ENCODE measurements at places on chromosomes 2 and 18. TPM values are rescaled to one million over a fixed set of nuclear protein-coding genes. Genes with fewer than 3 reads are reported as not detected.

GRCh38 chr2:188176620-188177019, 115.1 kb upstream of the GULP1 start:
- no peak overlapping the region for H3K4me3 ChIP-seq
- H3K27ac ChIP-seq = no peak overlapping the region
- H3K36me3 ChIP-seq = no peaks in the 10 kb centered on the region
- no peaks in the 10 kb centered on the region for H3K27me3 ChIP-seq
- H3K4me1 ChIP-seq = no peaks in the 10 kb centered on the region

- no peak overlapping the region for H3K4me3 ChIP-seq
- no peaks in the 10 kb centered on the region for H3K27me3 ChIP-seq
- DNase-seq = no peak
- H3K36me3 ChIP-seq = no peaks in the 10 kb centered on the region
Measured at GRCh38 chr2:210515911-210516310, 39.4 kb upstream of the LANCL1 start.

DNA sequence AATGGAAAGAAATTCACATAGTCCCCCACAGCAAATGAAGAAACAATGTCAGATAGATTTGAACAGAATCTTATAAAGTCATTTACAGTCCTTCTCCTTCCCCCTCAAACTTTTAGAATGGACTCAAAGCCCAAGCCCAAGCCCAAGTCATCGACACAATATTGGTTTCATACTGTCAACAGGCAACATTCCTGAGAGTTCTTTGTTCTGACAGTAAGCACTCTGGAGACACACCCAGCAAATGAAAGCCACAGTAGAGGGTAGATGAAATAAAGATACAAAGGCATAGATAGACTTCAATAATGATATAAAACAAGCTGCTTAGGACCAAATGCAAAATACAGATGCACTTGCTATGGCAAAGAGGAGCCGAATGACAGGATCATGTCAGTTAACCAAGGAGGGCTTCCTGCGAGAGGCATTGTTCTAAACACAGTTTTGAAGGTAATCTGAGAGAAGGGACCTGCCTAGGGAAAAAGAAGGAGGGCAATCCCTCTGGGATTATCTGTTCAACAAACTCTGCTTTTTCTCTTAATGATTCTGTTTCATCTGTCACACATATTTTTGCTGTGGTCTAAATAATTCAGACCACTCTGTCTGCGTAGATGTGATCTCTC, 97.1 kb upstream of the MAP4K3 start:
- H3K36me3 ChIP-seq = no peaks in the 10 kb centered on the region
- H3K4me1 ChIP-seq = no peaks in the 10 kb centered on the region
- no peak overlapping the region for H3K4me3 ChIP-seq
- H3K27me3 ChIP-seq = no peaks in the 10 kb centered on the region
- peak overlapping the region; percentile 16 for H3K27ac ChIP-seq

- no peaks in the 10 kb centered on the region for H3K27me3 ChIP-seq
- H3K27ac ChIP-seq = no peak overlapping the region
- H3K4me3 ChIP-seq = no peak overlapping the region
- DNase-seq = no peak
- H3K36me3 ChIP-seq = no peaks in the 10 kb centered on the region
Measured at GRCh38 chr2:227630322-227630721, 13.0 kb downstream of the SCYGR4 start.

DNA sequence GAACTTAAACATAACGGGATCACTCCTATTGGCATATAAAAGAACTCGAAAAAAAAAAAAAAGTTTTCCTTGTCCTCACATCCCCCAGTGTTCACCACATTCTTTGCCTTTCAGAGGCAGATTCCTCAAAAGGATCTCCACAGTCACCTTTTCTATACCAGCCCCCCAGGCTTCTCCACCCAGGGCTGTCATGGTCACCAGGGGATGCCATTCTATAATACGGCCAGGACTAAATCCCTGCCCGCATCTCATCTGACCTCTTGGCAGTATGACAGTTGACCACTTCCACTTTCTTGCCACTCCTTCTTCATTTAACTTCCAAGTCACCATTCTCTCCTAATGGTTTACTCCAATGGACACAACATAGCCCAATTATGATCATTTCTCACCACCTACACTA, 29.3 kb downstream of the SOS1 start:
- no peak overlapping the region for H3K27ac ChIP-seq
- H3K36me3 ChIP-seq = no peaks in the 10 kb centered on the region
- no peak overlapping the region for H3K4me3 ChIP-seq
- peaks cover 41% of the 10 kb centered on the region for H3K4me1 ChIP-seq

GRCh38 chr2:222604749-222605515, 51.0 kb downstream of the FARSB start:
- H3K27ac ChIP-seq = no peak overlapping the region
- no peaks in the 10 kb centered on the region for H3K4me1 ChIP-seq
- H3K27me3 ChIP-seq = no peaks in the 10 kb centered on the region
- no peak for DNase-seq
- no peaks in the 10 kb centered on the region for H3K36me3 ChIP-seq

Gene CACNB4
- 0.31 TPM for total RNA-seq

DNA sequence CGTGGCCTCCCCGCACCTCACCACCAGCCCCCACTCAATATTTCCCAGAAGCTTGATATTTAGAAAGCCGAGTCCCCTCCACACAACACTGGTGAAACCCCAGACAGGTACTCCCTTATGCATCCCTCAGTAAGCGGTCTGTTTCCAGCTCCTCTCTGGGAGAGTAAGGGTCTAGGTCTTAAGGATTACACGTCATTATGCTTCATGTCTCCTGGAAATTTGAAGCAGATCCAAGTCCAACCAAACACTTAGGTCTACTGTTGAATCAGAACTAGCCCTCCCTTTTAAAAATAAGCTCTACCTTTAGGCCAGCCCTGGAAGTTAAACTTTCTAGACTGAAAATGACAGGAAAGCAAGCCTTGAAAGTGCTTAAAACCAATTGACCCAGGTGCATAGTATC, 1.5 kb upstream of the OST4 start:
- H3K36me3 ChIP-seq = no peaks in the 10 kb centered on the region
- no peaks in the 10 kb centered on the region for H3K27me3 ChIP-seq
- H3K4me3 ChIP-seq = no peak overlapping the region

GRCh38 chr2:190210471-190210870, 109.2 kb downstream of the HIBCH start:
- no peak overlapping the region for H3K4me3 ChIP-seq
- no peak overlapping the region for H3K27ac ChIP-seq
- H3K27me3 ChIP-seq = no peaks in the 10 kb centered on the region
- DNase-seq = no peak

DNA sequence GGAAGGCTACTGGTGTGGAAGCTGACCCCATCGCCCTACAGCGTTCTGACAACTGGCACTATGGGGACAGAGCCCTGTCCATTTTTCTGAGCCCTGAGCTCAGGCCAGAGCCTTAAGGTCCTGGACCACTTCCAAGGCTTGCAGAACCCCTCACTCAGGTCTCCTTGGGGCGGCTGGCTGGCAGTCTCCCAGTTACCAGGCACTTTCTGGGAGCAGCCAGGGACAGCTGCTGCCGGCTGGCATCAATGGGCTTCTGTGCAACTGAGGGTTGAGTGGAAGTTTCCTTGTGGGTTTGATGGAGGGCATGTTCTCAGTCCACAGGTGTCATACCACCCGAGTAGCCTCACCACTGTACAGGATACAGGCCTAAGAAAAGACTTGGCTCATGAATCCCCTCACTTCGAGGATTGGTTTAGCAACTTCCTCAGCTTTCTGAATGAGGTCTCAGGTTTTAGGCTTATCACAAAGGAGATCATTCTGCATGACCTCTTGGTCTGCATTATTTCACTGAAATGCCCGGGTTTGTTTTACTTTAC, 27.4 kb upstream of the WIPF1 start:
- H3K27me3 ChIP-seq = no peaks in the 10 kb centered on the region
- H3K4me3 ChIP-seq = no peak overlapping the region
- H3K4me1 ChIP-seq = no peaks in the 10 kb centered on the region
- H3K36me3 ChIP-seq = no peaks in the 10 kb centered on the region

DNA sequence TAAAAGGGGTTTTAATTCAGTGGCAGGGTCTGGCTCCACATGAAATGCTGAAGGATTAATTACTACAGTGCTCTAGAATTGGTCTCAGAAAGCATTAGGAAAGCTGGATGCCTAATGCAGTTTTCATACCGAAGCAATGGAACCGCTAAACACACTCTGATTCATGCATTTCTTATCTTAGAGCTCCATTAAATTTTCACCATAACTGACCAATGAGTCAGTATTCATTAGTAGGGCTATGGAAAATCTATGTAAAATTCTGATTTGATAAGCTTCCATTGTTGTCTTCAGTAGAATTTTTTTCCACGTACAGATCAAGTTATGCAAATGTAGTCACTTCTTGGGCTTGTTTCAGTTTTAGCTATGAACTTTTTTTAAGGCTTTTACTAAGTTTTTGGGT, 359.9 kb downstream of the ARHGAP15 start:
- no peak overlapping the region for H3K4me3 ChIP-seq
- no peak overlapping the region for H3K27ac ChIP-seq
- no peaks in the 10 kb centered on the region for H3K4me1 ChIP-seq
- DNase-seq = no peak
- H3K36me3 ChIP-seq = no peaks in the 10 kb centered on the region
